ENCODE measurements at places on chromosomes 5 and 9.

- no peak for DNase-seq
Measured at GRCh38 chr5:68240202-68240601, 24.6 kb downstream of the PIK3R1 start.

DNA sequence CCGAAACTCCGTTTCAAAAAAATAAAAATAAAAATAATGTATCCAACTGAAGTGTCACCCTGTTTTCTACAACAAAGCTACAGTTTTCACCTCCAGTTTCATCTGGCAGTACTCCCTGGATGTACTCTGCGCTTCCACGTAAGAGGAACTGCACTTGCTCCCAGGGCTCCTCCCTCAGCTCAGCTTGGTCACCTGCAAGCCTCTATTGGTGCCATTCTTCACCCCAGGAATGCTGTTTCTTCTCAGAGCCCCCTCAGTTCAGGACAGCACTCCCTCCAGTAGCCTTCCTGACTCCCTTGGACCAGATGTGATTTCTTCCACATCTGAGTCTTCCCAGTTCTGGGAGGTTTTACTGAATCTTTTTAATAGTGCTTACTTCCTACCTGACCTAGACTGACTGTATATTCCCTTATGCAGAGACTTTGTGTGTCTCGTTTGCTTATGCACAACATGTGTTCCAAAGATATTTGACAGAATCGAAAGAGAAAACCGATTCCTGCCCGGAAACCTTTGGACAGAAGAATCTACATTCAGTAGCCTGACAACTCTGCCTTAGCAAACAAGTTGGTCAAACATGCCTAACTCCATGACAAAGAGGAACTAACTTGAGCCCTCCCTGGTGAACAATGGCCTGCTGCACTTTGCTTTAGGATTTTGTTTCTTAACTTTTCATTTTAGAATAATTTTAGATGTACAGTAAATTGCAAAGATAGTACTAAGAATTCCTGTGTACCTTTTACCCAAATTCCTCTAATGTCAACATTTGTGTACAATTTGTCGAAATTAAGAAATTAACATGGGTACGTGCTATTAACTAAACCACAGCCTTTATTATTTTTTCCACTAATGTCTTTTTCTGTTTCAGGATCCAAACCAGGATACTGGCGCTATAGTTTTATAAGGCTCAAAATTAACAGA lies 814 bp downstream of the CCDC125 start:
- DNase-seq, result no peak

DNA sequence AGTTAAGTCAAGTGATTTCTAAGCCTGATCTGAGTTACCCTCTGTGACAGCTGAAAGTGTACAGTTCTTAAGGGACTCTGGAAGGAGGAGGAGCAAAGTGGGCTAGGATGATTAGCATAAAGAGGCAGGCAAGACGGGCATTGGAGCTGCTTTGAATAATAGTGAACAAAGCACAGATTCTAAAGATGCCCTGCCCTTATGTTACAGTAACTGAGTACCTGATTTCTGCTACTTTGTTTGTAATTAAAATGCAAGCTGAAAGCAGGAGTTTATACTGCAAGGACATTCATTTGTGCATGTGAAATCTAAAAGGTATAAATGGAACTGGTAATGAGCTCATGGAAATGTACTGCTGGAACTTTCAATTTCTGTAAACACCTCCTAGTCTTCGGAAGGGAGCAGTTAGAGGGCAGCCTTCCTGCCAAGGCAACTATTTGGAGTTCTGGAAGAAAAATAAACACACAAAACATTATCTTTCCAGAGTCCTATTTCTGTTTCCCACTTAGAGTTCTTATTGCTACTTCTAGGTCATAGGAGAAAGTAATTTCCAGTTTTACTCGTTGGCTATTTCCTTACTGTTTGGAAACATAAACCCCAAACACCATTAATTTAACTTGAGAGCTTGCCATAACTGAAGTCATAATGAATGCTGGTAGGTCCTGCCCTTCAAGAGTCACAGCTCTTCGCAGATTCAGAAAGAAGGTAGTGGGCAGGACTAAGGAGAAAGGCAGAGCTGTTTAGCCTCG lies at the start of gene RANBP3L:
Gene RANBP3L (minus strand): TSS at position 45 of the 746 bp plus-strand sequence. CDS start 486 bp downstream, outside the sequence.
- no peak for DNase-seq

- no peak for DNase-seq
Measured at GRCh38 chr5:6830643-6831239, 117.5 kb downstream of the TENT4A start.

GRCh38 chr5:72438141-72438540 lies 69.1 kb downstream of the ZNF366 start:
- DNase-seq, result no peak

All from stimulated activated CD8-positive, alpha-beta memory T cell treated with anti-CD3 and anti-CD28 coated beads, Interleukin-4, amount 100 ng/mL, for 4 hours (primary cell).